ENCODE measurements at places on chromosomes 5 and 9. TPM values are rescaled to one million over a fixed set of nuclear protein-coding genes. Genes with fewer than 3 reads are reported as not detected.

- H3K36me3 ChIP-seq = no peaks in the 10 kb centered on the region
- no peak overlapping the region for H3K27ac ChIP-seq
- H3K4me3 ChIP-seq = no peak overlapping the region
Observed at GRCh38 chr9:89905606-89906338, 301.0 kb downstream of the GADD45G start.

DNA sequence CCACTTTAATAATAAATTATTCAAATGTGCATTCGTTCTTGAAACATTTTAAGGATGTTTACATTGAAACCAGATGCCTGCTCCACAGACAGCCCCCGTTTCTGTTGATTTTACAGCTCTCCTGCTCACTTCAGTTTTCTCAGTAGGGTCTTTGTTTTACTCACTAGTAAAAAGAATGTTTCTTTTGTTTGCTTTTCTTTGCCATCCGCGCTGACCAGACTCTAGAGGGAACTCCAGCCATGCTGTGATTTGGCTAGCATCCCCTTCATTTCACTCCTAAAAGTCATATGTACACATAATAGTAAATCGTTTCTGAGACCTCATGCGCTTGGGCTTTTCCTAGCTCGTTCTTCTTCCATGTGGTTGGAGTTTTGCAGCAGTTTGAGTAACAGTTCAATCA lies 28.7 kb upstream of the PALM2AKAP2 start:
- no peaks in the 10 kb centered on the region for H3K36me3 ChIP-seq
- no peak overlapping the region for H3K4me3 ChIP-seq
- no peaks in the 10 kb centered on the region for H3K4me1 ChIP-seq
- DNase-seq = no peak

DNA sequence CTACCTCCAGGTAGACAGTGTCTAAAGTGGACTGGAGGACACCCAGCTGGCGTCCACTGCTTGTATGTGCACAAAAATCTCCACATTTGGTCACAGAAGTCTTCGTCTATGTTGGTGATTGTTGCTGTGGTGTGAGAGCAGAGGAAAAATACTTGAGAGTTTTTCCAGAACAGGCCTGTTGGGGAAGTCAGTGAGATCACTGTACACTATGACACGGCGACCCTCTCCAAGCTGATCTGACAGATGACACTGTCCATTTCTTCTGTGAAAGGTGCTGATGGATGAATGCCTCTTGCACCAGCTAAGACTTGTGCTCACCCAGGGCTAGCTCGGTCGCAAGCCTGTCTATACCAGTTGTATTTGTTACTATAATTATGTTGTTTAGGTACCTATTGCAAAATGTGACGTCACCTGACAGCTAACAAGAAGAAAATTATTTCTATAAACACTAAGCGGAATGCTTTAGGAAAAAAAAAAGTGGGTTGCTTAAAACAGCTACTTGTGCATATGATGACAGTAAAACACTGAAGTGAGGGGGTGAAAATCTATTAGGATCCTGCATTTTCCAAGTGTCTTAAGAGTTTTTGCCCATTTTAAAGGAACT lies 142.3 kb downstream of the ROR2 start:
- H3K27ac ChIP-seq = no peak overlapping the region
- H3K4me1 ChIP-seq = no peaks in the 10 kb centered on the region
- no peaks in the 10 kb centered on the region for H3K36me3 ChIP-seq
- H3K4me3 ChIP-seq = no peak overlapping the region

GRCh38 chr9:75188756-75189155 lies 100.4 kb downstream of the OSTF1 start:
- no peak overlapping the region for H3K4me3 ChIP-seq
- H3K4me1 ChIP-seq = no peaks in the 10 kb centered on the region
- no peaks in the 10 kb centered on the region for H3K27me3 ChIP-seq

TXNDC8 gene
- not detected for total RNA-seq
